ENCODE measurements at places on chromosomes 6 and 20. TPM values are rescaled to one million over a fixed set of nuclear protein-coding genes. Genes with fewer than 3 reads are reported as not detected.

Gene NFKBIE
- total RNA-seq, result 9.2 TPM

Gene ALDH8A1
- 0.46 TPM for total RNA-seq

Gene INSM1
- 70.2 TPM for total RNA-seq

- no peak for DNase-seq
These were observed 75.2 kb downstream of the OR2B2 start for GRCh38 chr6:27836783-27837624.

DNA sequence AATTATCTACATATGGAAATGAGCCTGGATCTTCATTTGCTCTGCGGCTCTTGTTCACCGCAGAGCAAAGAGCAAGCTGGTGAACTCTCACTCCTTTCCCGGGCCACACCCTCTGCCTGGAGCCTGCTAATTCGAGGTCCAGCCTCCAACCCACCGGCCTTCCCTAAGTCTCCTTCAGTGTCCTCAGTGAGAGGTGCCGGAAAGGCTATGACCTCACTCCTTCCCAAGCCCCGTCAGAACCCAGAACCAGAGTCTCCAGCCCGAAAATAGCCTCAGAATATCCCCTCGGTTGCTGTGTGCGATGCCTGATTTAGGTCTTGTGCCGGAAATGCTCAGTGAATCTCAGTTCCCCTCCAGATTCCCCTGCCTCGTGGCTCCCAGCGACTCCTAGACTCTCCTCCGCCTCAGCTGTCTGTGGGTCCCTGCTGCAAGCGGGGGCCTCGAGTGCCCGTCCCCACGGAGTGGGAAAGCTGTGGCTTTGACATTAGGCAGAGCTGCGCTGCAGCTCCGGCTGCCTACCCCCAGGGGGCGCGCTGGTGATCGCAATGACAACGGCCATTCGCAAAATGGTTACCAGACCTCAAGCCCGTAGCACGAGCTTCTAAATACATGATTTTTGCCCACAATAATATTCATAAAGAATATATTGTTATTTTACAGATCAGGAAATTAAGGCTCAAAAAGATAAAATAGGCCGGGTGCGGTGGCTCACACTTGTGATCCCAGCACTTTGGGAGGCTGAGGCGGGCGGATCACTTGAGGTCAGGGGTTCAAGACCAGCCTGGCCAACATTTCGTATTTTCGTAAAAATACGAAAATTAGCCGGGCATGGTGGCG lies 4.1 kb upstream of the BNIP5 start:
- peak; percentile 82 for DNase-seq

Measured in type B pancreatic cell (in vitro differentiated cells).